ENCODE measurements at places on chromosomes 4 and X. TPM values are rescaled to one million over a fixed set of nuclear protein-coding genes. Genes with fewer than 3 reads are reported as not detected.

DNA sequence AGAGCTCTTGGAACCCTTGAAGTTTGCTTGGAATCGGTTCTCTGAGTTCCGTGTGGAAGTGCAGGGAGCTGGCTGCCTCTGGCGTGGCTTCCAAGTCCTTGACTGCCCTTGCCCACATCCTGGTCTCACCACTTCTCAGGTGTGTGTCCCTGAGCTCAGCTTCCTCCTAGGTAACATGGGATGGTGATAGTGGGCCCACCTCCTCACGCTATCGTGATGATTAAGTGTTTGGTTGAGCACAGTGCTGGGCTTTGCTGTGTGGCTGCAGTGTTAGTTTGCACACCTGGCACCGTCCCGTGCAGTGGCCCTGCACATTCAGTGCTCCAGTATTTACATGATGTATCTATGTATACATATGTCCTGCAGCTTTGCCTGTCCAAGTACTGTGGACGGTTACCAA, 81.5 kb downstream of the CLDN34 start:
- DNase-seq = no peak

GRCh38 chrX:30530606-30531005, 47.0 kb downstream of the TASL start:
- DNase-seq = peak; percentile 2

The HTN3 gene
- total RNA-seq = not detected

DNA sequence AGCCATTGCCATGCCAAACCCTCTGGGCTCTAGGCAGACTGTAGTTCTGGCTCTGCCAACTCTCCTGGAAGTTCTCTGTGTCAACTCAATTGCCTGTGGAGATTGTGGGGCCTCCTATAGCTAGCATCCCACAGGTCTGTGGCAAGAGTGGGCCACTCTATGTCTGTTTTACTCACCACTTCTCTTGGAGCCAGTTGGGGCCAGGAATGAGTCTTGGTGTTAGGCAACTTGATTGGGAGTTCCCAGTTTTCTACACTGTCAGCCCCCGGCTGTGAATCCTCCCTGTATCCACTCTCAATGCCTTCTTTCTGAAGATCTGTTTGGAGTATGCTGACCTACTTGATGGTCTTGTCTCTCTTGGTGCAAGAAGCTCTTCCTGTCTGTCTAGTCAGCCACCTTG, 48.2 kb upstream of the EPGN start:
- DNase-seq = no peak

GRCh38 chr4:40722576-40723161, 27.1 kb upstream of the NSUN7 start:
- DNase-seq = peak; percentile 57

- peak; percentile 37 for DNase-seq
Measured at GRCh38 chr4:102623622-102624021, 122.5 kb downstream of the NFKB1 start.

The FAM9C gene
- total RNA-seq = not detected

GRCh38 chr4:178894126-178894525, 1451.9 kb upstream of the AGA start:
- DNase-seq = no peak

DNA sequence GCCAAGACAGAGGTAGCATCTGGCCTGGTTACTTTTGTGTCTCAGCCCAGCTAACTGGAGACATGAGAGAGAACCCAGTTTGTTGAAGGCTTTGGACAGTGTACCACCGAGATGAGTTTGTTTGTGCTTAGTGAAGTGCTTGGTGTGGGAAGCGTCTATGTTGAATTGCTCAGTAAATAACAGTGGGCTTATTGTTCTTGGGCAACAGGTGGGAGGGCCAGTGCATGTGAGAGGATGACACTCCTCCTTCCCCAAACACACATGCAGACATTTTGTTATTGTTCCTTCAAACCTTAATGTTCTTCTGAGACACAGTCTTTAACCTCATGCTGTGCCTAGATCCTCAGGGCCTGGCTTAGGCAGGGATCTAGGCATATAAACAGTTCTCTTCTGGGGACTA, 39.7 kb downstream of the MSN start:
- no peak for DNase-seq

- DNase-seq = no peak
Measured at GRCh38 chr4:106312997-106313522, 2.9 kb downstream of the TBCK start.

DNA sequence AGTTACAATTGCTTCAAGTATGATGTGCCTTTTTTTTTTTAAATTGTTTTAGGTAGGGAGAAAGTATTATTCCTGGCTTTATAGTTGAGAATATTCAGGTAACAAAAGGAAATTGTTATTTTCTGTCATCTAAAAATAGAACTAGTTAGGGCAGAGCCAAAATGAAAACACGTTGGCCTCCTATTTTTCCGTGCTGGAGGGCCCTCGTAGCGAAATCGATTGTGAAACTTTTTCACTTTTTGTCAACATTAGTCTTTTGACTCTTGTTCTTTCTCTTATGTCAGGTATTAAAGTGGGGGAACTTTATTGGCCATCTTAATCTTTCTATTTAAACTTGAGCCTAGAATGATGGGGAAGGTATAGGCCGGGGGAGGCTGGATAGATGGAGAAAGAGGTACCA, 104.9 kb downstream of the ARHGAP10 start:
- DNase-seq = no peak

DNA sequence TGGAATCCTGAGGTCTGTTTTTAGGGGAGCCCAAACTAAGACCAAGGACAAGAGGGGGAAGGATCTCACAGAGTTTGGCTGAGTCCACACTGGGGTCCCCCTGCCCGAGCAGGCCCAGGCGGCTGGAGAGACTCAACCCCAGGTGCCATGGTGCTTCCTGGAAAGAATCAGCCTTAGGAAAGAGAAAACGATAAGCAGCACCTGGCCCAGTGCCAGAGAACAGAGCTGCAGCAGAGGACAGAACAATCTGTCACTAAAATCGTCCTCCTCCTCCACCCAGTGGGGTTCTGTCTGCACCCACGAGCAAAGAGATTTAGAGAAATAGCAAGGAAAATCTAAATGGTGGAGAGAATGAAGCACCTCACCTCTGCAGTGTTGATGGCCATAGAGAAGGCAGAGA, 470.5 kb downstream of the BCOR start:
- no peak for DNase-seq

DNA sequence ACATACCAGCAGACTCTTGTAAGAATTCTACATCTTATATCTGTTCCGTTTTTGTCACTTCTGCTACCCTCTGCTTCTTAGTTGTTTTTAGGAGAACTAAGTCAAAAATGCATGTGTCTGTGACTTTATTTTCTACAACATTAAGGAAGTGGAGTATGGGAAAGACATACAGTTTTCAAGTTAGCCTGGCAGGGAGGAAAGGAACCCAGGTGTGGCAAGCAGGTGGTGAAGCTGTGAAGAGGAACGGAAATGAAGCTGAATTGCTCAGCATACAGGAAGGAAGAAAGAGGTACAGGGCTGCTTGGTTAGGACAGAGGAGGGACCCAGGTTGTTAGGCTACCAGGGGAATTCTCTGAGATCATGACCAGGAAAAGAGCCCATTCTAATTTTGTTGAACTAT, 9.4 kb downstream of the GPRIN3 start:
- peak; percentile 20 for DNase-seq

The SSX1 gene
- not detected for total RNA-seq

The PAGE4 gene
- total RNA-seq = not detected

DNA sequence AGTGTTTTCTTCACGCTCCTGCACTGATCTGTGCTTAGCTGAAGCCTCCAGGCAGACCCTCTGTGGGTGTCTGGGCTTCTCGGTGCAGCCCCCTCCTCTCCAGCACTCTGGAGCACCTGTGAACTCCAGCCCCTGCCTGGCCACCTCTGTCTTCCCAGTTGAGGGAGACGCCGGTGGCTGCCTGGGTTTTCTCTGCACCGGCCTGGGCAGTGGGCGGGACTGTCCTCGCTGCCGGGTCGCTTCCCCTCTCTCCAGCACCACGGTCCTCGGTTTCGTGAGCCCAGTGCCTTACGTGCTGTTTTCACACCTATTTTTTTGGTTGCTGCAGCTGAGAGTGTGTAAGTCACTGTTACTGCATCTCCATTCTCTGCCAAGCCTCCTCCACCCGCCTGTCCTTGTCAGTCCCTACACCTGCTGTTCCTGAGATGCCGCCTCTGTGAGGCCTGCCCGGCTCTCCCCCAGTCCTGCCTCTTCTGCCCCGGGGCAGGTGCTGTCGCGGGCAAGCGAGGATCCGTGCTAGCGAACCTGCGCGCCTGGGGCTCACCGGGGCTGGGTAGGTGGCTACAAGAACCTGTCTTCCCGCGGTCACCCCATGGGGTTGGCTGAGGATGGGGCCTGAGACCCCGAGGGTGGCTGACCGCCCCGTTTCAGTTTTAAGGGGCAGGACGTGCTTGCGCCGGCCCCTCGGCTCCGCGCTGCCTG, 2.4 kb upstream of the FGFRL1 start:
- no peak for DNase-seq

DNA sequence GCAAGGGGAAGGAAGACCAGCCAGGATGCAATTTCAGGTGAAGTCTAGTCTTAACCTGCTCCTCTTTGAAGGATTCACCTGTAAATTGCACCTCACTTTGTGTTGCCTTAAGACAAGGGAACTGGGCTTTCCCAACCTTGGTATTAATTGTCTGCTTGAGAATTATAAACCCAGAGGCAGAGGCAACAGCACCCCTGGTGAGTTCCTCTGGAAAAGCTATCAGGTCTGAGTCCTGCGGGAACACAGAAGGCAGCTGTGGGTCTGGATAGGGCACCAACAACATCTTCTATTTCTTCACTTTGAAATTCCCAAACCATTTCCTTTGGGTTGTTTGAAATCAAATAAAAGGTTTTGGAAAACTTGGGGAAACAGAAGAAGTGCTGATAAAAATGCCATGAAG, 109.2 kb upstream of the NPY2R start:
- DNase-seq = no peak

DNA sequence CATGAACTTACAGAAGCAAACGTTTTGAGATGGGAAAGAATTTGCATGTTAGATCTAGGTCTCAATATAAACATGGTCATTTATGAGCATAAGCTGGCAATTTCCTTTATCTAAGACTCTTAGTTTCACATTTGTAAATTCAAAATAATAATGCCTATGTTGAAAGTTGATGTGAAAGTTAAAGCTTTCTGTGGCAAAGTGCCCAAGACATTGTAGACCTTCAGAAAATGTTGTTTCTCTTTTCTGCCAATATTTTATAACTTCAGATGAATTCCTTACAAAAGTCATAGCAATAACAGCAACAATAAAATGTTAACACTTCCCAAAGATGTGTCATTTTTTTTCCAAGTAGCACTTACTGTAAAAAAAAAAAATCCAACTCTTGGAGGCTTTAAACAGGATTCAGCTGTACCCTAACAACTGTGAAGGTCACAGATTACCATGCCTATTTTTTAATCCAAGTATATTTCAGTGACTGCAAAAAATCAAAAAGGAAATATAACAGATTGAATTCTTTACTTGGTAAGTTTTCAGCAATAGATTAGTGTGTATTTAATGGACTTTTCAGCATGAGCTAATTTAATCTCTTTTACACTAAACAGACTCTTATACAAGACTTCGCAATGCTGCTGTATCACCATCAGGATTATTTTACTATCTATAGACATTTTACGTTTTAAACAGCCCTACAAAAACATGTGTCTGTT, 206.5 kb upstream of the PDE5A start:
- DNase-seq = no peak

DNA sequence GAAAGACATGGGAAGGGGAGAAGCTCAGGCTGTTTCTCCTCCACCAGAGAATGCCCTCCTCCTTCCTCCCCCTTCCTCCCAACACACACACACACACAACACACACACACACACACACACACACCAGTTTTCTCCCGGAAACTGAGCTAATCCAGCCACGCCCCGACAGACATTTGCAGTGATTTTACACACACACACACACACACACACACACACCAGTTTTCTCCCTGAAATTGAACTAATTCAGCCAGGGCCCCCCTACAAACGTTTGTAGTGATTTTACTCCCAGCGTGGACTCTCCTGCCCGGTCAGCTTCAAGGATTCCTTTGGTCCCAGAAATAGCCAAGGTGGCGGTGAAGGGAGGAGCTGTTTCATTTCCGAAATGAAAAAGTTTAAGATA, 32.9 kb upstream of the STX18 start:
- peak; percentile 16 for DNase-seq

The NAA11 gene
- total RNA-seq = not detected

DNA sequence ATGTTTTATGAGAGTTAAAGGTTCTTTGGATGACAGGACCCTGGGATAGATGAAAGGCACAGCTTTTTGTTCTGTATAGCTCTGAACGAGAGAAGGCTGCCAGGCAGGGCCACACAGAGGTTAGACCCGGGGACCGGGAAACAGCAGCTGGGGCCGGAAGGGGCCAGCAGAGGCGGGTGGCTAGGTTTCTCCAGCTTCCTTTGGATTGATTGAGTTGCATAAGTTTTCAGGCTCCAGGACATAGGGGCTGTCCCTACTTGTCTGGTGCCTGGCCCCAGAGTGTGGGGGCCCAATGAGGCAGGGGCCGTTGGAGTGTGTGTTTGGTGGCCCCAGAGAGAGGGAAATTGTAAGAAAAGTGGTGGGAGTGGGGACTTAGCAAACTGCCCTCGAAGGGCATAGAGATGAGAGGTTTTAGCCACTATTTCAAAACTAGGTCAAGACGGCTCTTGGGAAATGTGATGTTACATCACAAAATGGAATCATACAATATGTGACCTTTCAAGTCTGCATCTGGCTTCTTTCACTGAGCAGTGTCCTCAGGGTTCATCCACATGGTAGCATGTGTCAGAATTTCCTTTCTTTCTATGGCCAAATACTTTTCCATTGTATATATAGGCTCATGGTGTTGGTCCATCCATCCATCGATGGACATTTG, 3.7 kb downstream of the ZFP92 start:
- DNase-seq = no peak

The TAF1 gene
- 54.9 TPM for total RNA-seq

DNA sequence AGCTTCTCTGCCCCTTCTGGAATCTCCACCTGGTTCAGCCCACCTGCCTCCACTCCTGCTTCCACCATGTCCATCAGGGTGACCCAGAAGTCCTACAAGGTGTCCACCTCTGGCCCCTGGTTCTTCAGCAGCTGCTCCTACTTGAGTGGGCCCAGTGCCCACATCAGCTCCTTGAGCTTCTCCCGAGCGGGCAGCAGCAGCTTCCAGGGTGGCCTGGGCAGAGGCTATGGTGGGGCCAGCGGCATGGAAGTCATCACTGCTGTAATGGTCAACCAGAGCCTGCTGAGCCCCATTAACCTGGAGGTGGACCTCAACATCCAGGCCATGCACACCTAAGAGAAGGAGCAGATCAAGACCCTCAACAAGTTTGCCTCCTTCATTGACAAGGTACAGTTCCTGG, 74.4 kb upstream of the ZXDA start:
- DNase-seq = no peak

The ELOVL6 gene
- 26.1 TPM for total RNA-seq

DNA sequence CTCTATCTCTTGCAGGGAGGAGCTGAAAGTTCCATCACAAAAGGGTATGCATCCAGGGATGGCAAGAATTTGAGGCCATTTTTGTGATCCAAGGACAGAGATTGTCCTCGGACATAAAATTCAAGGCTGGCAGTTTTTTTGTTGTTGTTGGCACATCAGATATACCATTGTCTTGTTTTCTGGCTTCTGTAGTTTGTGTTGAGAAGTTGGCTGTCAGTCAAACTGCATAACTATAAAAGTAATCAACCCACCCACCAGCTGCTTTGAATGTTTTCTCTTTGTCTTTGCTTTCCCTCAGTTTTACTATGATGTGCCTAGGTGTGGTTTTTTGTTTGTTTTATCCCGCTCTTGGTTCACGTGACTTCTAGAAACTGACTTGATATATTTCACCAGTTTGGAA, 21.6 kb upstream of the PDZD4 start:
- no peak for DNase-seq
